Stimulated activated CD4-positive, alpha-beta T cell treated with anti-CD3 and anti-CD28 coated beads, Interleukin-15, amount 100 ng/mL, for 24 hours (primary cell): ENCODE measurements at places on chromosomes 6 and 20.

DNA sequence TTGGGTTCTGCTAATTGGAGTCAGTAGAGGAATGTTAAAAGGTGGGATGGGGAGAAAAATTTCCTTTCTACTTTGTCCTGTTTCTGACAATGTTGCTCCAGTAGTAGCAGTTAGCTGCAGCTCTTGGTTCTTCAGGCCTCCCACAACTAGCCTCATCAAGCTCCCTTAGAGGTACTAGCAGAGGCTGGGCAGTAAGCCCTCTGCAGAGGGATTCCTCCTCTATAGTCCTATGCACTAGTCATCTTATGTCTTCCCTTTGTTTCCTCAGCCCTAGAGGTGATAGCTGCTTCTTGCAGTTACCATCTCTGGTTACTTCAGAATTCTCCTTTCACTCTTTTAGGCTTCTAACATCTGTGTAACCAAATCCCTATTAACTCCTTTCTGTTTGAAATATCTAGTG is 99.8 kb downstream of the FILIP1 start:
- no peak for DNase-seq

DNA sequence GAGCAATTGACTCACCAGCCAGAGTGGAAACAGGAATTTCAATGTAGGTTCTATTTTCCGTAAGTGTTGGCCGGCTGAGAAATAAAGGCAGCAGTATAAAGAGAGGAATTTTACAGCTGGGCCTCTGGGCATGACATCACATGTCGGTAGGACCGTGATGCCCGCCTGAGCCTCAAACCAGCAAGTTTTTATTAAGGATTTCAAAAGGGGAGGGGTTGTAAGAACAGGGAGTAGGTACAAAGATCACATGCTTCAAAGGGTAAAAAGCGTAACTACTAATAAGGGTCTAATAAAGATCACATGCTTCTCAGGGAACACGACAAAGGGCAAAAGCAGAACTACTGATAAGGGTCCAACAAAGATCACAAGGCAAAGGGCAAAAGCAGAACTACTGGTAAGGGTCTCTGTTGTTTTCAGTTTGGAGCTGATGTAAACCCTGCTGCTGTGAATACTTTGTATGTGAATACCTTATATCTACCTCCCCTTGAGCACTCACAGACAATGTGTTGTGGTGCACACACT is 9.0 kb upstream of the TULP4 start:
- DNase-seq, result no peak

GRCh38 chr6:124190256-124190655 is 386.6 kb downstream of the NKAIN2 start:
- no peak for DNase-seq

GRCh38 chr6:43171707-43172103 is 636 bp downstream of the SRF start:
- peak; percentile 49 for DNase-seq

DNA sequence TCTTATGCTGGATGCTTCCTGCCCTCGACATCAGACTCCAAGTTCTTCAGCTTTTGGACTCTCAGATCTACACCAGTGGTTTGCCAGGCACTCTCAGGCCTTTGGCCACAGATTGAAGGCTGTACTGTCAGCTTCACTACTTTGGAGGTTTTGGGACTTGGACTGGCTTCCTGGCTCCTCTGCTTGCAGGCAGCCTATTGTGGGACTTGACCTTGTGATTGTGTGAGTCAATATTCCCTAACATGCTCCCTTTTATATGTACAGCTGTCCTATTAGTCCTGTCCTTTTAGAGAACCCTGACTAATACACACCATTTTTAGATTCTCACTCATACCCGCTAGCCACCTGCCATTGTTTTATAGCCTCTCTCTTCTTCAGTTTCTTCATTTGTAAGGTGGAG is 382.1 kb upstream of the TSHZ2 start:
- DNase-seq, result no peak

DNA sequence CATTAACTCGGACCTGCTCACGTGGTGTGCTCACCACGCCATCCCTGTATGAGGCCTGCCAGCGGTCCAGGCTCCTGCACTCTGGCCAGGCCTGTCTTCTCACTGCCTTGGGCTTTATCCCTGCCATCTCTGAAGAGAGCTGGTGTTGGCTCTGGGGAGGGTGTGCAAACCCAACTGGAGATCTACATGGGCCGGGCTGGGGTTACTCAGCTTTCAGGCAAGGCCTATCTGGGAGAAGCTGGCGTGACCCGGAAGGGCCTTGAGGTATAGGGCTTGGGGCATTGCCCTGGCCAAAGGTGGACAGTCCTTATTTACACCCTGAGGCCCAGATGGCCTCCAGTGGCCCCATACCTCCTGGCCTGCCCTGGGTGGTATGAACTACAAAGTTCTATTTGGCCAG is 5.0 kb downstream of the SLC29A1 start:
- DNase-seq, result no peak

DNA sequence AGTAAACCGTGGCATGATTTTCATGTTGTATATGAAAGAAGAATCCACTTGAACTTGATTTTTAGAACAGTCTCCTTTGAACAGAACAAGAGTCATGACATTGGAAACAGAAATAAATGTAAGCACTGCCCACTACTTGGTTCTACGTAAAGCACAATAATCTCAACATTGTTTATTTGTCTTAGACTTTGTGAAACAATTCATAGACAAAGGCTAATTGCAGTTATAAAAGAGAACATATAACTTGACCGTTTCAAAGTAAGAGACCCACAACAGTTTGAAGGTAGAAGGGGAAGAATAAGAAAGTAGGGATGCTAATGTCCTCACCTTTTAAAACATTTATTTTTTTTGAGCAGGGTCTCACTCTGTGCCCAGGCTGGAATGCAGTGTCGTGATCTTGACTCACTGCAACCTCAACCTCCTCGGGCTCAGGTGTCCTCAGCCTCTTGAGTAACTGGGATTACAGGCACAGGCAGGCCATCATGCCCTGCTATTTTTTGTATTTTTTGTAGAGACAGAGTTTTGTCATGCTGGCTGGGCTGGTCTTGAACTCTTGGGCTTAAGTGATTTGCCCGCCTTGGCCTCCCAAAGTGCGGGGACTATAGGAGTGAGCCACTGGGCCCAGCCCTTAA is 71.1 kb downstream of the POPDC3 start:
- DNase-seq, result no peak

DNA sequence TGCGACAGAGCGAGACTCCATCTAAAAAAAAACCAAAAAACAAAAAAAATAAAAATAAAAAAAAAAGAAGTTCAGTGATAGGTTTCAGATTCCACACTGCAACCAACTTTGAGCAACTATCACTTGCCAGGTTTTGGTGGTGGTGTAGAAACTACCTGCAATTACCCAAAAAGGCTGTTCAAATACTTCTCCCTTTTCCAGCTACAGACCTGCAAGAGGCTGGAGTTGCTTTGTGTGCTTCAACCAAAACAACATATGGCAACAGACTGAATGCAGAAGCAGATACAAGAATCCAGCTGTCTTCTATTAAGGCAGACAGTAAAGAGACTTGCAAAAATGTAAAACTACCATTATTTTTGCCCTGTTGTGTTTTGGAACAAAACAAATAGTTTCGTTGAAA is 9.3 kb upstream of the BCAS1 start:
- no peak for DNase-seq

DNA sequence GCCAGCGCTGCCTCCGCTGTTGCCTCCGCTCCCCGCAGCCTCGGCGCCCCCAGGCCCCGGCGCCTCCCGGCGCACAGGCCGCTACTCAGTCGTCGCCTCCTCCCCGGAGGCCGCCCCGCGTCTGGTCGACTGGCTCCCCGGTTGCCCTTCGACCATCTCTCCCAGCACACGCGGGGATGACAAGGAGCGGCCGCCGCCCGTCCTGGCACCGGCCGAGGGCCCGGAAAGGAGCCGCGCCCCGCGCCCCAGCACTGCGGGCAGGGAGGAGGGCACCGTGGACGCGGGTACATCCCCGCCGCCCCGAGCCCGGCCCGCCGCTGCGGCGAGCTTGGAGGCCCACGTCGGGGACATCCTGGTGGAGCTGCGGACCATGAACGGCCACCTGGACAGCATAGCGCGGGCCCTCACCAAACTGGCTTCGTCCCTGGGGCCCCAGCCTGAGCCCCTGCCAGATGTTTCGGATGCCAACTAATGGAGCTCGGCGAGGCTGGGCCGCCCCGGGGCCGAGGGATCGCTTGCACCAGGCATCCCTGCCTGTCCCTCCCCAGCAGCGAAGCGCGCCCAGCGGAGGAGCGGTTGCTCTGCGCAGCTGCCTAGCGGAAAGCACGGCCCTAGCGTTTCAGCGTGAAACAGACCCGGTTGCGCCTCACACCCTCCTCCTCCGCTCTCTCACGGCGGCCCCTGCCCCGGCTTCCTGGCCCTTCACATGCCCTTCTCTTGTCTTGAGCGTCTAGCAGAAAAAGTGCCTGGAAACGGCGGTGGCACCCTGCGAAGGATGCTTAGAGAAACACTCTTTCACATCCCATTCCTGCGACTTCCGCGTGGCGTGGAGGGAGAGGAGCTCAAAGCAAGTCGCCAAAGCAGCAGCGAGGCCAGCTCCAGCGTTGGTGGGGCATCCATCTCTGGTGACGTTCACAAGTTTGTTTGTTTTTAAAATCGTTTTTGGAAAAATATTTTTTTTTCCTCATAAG is 285.8 kb upstream of the SUPT3H start:
- peak; percentile 74 for DNase-seq

GRCh38 chr20:2859330-2860121 is 13.8 kb upstream of the PTPRA start:
- no peak for DNase-seq

DNA sequence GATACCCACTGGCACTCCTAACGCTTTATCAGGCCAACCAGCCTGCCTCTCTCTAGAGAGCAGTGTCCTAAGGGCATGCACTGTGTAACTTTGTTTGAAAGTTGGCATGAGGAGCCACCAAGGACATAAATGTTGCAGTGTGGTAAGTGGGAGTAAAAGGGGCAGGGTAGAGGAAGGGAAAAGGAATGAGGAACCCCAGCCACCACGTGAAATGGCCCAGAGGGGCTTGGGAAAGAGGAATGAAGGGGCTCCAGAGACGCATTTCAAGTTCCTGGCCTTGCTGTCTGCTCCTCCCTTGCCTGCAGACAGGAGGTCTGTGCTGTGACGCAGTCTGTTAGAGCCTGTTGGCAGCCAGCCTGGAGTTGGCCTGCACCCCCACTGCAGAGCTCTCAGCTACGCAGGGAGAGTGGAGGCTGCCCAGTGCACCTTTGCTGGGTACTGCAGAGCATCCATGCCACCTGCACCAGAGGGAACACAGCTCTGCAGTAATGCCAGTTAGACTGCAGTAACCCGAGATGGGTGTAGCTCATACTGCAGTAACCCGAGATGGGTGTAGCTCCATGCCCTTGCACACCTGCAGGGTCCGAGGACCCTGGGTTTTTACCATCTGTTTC is 86.8 kb upstream of the SNAP25 start:
- no peak for DNase-seq

GRCh38 chr6:131652472-131652871 is 15.4 kb downstream of the ENPP3 start:
- DNase-seq, result no peak

GRCh38 chr20:25300496-25301170 is 52.7 kb downstream of the PYGB start:
- no peak for DNase-seq

DNA sequence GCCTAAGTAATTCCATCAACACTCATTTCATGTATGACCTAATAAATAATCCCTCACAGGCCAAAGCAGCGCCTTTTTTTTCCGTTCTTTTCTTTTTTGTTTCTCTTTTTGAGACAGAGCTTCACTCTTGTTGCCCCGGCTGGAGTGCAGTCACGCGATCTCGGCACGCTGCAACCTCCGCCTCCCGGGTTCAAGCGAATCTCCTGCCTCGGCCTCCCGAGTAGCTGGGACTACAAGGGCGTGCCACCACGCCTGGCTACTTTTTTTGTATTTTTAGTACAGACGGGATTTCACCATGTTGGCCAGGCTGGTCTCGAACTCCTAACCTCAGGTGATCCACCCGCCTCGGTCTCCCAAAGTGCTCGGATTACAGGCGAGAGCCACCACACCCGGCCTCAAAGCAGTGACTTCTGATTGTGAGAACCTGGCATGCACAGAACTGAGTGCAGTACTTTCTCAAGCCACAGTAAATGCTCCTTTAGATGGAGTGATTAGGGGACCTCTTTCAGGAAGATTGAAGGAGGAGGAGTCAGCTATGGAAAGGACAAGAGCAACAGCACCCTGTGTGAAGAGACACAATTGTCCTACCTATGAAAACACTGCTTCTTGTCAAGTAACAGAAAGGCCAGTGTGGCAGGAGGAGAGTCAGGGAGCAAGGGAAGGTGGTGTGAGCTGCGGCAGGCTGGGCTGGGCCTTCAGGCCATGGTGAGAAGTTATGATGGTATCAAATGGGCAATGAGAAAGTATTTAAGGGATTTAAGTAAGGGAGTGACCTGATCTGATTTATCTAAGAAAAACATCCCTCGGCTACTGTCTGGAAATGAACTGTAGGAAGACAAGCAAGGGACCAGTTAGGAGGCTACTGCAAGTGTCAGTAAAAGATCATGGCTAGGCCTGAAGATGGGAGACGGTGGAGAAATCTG is 1.7 kb upstream of the SCAF8 start:
- DNase-seq, result no peak

DNA sequence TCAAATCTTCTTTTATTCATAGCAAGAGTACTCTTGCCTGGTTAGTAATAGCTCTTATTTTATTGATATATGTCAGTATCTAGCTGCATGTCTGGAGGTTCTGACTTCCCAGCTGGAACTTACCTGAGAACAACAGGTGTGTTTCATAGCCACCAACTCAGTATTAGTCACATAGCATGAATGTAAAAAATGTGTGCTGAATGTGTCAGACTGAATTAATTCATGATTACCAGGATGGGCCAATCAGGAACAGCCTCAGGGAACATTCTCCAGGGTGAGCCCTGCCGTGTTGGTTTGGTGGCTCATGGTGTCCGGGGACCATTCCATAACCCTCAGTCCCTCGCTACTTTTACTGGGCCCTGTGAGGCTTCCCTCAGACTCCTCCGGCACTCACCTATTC is 99.7 kb downstream of the TULP4 start:
- DNase-seq, result no peak

DNA sequence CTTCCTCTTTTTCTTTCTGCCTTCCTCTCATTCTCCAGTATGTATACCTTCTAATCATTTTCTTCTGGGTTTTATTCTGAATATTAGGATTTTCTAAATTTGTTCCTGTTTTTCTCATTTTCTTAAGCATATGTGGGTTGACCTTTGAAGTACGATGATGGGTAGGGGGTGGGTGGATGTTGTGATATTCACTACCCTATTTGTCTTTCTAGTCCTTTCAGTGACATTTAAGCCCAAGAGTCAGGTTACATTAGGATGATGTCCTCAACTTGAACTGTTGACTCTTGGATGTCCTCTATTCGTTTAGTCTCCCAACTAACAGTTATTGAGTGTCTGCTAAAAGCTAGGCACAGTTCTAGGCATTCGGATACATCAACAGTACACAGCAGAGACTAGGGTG is 7.3 kb downstream of the ABT1 start:
- no peak for DNase-seq
